Psoas muscle (tissue), 8 donors: ENCODE measurements at places on chromosomes 2 and 18. TPM values are rescaled to one million over a fixed set of nuclear protein-coding genes. Genes with fewer than 3 reads are reported as not detected.

DNA sequence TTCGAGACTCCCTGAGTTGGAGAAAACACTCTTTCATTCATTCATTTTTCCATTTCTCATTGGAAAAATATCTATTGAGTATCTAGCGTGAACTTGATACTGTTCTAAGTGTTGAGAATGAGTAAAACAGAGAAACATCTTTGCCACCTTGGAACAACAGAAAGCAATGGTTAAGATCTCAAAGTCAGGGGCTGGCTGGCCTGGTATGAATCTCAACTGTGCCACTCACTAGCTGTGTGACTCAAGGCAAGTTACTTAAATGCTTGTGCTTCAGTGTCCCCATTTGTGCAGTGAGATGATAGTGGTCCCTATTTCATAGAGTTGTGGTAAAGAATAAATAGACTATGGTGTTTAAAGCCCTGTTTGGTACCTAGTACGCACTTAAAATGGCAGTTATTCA, 415.2 kb downstream of the NBAS start:
- DNase-seq: no peak

DNA sequence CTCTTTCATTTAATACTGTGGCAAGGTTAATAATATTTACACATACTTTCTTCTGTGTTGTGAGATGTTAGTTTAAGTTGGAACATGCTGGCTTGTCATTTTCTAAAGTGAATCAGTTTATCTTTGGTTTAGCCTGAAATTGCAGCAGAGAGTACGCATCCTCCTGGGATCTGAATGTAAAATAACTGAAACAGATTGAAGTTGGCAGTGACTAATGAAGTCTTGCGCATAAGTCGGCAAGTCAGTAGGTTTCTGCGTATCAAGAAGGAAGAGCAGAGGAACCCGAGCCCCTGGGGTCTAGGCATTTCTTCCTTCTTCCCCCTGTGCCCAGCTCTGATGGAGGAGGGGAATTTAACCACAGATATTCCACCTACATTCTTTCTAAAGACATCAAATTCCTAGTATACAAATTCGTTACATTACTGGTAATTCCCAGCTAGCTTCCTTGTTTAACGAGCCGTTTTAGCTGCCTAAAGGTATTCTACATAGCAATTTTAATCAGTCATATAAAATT, 392.1 kb upstream of the RAB12 start:
- no peak for DNase-seq

- no peak for DNase-seq
Measured at GRCh38 chr2:230075988-230076631, 7.4 kb upstream of the SLC16A14 start.

DNA sequence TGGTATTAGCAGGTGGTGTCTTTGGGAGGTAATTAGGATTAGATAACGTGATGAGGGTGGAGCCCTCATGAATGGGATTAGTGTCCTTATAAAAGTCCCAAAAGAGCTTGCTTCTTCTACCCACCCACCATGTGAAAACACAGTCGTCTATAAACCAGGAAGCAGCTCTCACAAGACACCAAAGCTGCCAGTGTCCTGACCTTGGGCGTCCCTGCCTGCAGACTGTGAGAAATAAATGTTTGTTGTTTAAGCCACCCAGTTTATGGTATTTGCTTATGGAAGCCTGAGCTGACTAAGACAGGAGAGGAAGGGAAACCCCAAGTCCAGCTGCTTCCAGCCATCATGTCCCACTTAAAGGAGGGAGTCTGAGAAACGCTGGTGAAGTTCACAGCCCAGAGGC, 13.6 kb downstream of the ADI1 start:
- DNase-seq: no peak

GRCh38 chr2:187393211-187393610, 54.8 kb downstream of the CALCRL start:
- DNase-seq: no peak

GRCh38 chr2:85470850-85471800, 52.6 kb downstream of the SH2D6 start:
- no peak for DNase-seq

GRCh38 chr2:121351521-121352318, 66.7 kb upstream of the TFCP2L1 start:
- no peak for DNase-seq

The DCC gene
- not detected for polyA plus RNA-seq
